ENCODE measurements at places on chromosomes 3 and 15.

DNA sequence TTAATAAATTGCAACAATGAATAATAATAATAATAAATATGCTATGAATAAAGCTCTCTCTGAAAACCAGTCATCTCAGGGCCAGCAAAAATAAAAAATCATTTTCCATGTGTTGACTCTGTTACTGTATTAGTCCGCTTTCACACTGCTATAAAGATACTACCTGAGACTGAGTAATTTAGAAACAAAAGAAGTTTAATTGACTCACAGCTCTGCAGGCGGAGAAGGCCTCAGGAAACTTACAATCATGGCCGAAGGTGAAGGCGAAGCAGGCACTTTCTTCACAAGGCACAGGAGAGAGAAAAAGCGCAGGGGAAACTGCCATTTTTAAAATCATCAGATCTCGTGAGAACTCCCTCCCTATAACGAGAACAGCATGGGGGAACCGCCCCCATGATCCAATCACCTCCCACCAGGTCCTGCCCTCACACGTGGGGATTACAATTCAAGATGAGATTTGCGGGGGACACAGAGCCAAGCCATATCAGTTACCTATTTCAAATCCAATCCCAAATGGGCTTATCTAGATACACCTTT is 224.1 kb downstream of the IGSF11 start:
- peaks cover 15% of the 10 kb centered on the region for H3K27me3 ChIP-seq
- H3K27ac ChIP-seq: no peak overlapping the region
- H3K36me3 ChIP-seq: no peaks in the 10 kb centered on the region
- no peak overlapping the region for H3K4me3 ChIP-seq
- H3K4me1 ChIP-seq: no peaks in the 10 kb centered on the region
- DNase-seq: no peak

GRCh38 chr3:121707531-121708273 is 41.8 kb downstream of the GOLGB1 start:
- H3K27me3 ChIP-seq: no peaks in the 10 kb centered on the region
- no peak overlapping the region for H3K27ac ChIP-seq
- DNase-seq: no peak
- H3K36me3 ChIP-seq: peaks cover 28% of the 10 kb centered on the region
- peaks cover 11% of the 10 kb centered on the region for H3K4me1 ChIP-seq

- peaks cover 20% of the 10 kb centered on the region for H3K4me1 ChIP-seq
- no peaks in the 10 kb centered on the region for H3K27me3 ChIP-seq
- H3K4me3 ChIP-seq: peak within 1 kb of the TSS; percentile 85
- H3K27ac ChIP-seq: peak within 1 kb of the TSS; percentile 92
Measured at GRCh38 chr15:78264304-78265136, at the start of gene DNAJA4. Gene DNAJA4, plus strand, starts transcription at chr15:78264562. Its CDS starts 202 bp downstream, at chr15:78264764.

GRCh38 chr3:174439331-174440252 is 419.5 kb upstream of the NAALADL2 start:
- H3K27ac ChIP-seq: no peak overlapping the region
- H3K4me1 ChIP-seq: peaks cover 5% of the 10 kb centered on the region
- peaks cover 12% of the 10 kb centered on the region for H3K27me3 ChIP-seq
- H3K4me3 ChIP-seq: no peak overlapping the region
- no peak for DNase-seq

DNA sequence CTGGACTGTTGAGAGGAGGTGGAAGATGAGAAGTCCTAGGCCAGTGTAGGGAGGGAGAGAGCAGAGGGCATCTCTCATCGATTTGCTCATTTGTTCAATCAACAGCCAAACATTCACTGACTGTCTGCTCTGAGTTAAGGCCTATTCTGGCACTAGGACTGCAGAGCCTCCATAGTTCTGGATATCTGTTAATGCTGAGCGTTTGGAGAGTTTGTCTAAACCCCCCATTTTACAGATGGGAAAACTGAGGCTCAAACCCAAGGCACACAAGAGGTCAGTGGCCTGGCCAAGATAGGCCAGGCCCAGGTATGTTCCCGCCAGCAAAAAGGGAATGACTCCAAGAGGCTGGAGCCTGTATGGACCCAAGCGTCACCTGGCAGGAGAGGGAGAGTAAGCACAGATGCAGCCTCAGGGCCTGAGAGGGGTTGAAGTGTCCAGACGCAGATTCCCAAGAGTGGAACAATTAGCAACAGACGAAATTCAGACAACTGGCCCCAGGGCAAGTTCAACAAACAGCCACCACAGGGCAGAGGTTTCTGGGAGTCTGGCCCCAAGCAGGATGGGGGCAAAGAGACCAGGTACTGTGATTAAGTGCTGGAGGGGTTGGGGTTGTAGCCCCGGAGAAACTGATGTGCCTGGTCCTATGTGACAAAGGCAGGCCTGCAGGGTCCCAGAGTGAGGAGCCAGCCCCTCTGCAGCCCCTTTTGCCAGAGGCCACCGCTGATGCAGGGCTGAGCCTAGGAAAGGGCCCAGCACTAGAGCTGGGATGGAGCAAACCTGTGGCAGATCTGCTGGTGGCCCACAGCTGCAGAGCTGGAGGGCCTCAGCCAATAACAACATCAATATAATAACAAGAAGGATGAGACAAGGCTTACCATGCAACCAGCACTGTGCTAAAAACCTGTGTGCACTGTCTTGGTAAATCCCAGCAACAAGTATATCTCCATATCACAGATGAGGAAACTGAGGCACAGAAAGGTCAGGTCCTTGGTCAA is 245.1 kb upstream of the TLE3 start:
- no peak overlapping the region for H3K27ac ChIP-seq
- peaks cover under 1% of the 10 kb centered on the region for H3K27me3 ChIP-seq
- H3K4me1 ChIP-seq: no peaks in the 10 kb centered on the region
- DNase-seq: no peak
- no peaks in the 10 kb centered on the region for H3K36me3 ChIP-seq

DNA sequence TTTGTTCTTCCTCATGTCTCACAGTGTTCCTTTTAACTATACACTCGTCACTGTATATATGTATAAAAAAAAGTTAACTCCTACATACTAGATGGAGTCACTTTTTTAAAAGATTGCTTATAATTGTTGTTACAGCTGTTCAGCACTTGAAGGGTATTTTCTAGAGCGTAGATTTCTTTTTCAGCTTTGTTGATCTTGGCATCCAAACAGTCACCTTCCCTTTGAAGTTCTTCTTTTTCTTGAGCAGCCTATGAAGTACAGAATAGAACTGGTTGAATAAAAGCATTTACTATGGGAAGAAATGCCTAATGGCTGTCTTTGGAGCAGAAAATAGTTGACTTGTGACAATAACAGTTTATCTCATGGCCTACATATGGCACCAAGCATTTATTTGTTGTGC is 17.8 kb downstream of the TTC14 start:
- DNase-seq: no peak
- H3K27me3 ChIP-seq: no peaks in the 10 kb centered on the region
- no peak overlapping the region for H3K27ac ChIP-seq
- H3K4me3 ChIP-seq: no peak overlapping the region
- peaks cover 2% of the 10 kb centered on the region for H3K36me3 ChIP-seq
- H3K4me1 ChIP-seq: peaks cover 24% of the 10 kb centered on the region

GRCh38 chr15:63893866-63894661 is 60.3 kb upstream of the HERC1 start:
- H3K4me3 ChIP-seq: peak overlapping the region; percentile 29
- peak overlapping the region; percentile 61 for H3K27ac ChIP-seq
- H3K27me3 ChIP-seq: no peaks in the 10 kb centered on the region
- H3K36me3 ChIP-seq: peaks cover 4% of the 10 kb centered on the region
- peaks cover 75% of the 10 kb centered on the region for H3K4me1 ChIP-seq

- H3K27ac ChIP-seq: no peak overlapping the region
- peaks cover 24% of the 10 kb centered on the region for H3K36me3 ChIP-seq
- DNase-seq: no peak
- no peak overlapping the region for H3K4me3 ChIP-seq
Measured at GRCh38 chr3:67517781-67518180, 136.6 kb downstream of the SUCLG2 start.

- no peaks in the 10 kb centered on the region for H3K36me3 ChIP-seq
- DNase-seq: no peak
- no peaks in the 10 kb centered on the region for H3K4me1 ChIP-seq
- no peaks in the 10 kb centered on the region for H3K27me3 ChIP-seq
Measured at GRCh38 chr15:99999282-100000070, 266.2 kb upstream of the LYSMD4 start.

DNA sequence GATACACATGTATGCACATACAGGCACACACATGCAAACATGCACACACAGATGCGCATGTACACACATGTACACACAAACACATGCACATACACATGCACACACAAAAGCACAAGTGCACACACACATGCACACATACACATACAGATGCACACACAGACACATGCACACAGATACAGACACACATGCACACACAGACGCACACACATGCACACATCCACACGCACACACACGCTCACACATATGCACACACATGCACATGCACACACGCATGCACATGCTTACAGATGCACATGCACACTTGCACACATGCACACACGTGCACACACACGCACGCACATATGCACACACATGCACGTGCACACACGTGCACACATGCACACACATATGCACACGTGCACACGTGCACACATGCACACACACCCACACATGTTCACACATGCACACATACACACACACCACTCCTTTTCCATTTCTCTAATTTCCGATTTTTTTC is 283.8 kb upstream of the FRG2C start:
- no peaks in the 10 kb centered on the region for H3K36me3 ChIP-seq
- H3K27me3 ChIP-seq: peaks cover under 1% of the 10 kb centered on the region
- no peak overlapping the region for H3K4me3 ChIP-seq
- no peaks in the 10 kb centered on the region for H3K4me1 ChIP-seq

DNA sequence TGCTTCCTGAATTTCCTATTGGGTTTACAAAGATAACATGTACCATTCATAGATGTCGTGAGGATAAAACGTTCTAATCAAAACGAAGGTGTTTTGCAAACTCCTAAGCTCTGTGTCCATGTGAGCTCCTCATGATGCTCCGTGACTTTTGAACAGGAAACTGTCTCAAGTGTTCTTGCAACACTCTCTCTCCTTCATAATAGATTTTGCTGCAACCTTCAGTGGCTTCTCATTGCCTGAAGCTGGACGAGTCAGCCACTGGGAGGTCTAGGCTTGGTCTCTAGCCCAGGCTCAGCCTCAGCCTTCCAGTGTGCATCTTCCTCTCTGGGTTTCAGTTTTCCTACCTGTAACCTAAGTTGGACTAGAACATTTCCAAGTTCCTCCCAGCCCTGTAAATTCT is 18.7 kb upstream of the BCL2A1 start:
- peaks cover 4% of the 10 kb centered on the region for H3K4me1 ChIP-seq
- no peak for DNase-seq
- H3K27me3 ChIP-seq: no peaks in the 10 kb centered on the region
- no peaks in the 10 kb centered on the region for H3K36me3 ChIP-seq

DNA sequence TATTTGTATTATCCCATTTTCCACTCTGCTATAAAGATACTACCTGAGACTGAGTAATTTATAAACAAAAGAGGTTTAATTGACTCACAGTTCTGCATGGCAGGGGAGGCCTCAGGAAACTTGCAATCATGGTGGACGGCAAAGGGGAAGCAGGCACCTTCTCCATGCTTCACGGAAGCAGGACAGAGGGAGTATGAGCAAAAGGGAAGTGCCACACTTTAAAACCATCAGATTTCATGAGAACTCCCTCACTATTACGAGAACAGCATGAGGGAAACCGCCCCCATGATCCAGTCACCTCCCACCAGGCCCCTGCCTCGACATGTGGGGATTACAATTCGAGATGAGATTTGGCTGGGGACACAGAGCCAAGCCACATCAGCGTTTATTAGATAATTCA is 172.8 kb downstream of the NR2F2 start:
- H3K27me3 ChIP-seq: peaks cover 10% of the 10 kb centered on the region
- H3K4me1 ChIP-seq: no peaks in the 10 kb centered on the region
- no peak overlapping the region for H3K4me3 ChIP-seq
- no peak overlapping the region for H3K27ac ChIP-seq
- DNase-seq: no peak
- no peaks in the 10 kb centered on the region for H3K36me3 ChIP-seq

DNA sequence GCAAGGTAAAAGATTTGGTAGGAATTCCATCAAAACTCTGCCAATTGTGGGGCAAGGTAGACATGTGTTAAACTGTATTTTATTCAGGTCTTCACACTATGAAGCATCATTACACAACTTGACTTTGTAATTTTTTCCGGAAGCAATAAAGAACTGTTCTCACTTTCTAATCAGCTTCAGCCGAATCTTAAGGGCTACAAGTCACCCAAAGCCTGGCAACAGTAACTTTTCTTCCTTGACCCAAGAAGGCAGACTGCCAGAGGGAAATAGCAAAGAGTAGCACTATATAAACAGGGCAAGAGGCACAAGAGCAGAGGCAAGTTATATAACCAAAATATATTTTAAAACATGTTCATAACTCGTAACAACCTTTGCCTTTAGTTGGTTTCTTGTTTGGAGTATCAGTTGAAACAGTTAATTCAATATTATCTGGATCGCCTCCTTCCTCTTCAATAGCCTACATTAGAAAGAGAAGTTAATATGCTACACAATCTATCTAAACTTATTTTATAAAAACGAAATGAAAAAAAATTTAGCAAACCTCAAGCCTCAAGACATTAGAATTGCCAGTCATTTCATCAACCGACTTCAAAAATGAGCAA is 1.4 kb downstream of the SLTM start:
- no peak for DNase-seq
- H3K27ac ChIP-seq: peak overlapping the region; percentile 98
- peaks cover 5% of the 10 kb centered on the region for H3K4me1 ChIP-seq
- peak overlapping the region; percentile 93 for H3K4me3 ChIP-seq

DNA sequence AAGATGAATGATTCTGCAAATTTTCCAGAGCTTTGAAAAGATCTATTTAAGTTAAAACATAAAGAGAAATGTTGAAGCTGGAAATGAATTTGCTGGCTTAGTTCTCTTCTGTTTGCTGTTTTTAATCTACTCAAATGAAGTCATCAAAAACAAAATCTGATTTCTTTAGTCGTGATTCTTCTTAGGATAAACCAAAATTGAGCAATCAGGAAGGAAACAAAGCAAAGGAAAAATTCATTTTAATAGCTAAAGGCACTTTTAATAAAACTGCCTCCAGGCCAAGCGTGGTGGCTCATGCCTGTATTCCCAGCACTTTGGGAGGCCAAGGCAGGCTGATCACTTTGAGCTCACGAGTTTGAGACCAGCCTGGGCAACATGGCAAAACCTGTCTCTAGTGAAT is 91.2 kb downstream of the DUT start:
- peaks cover 18% of the 10 kb centered on the region for H3K27me3 ChIP-seq
- H3K4me3 ChIP-seq: no peak overlapping the region
- H3K4me1 ChIP-seq: no peaks in the 10 kb centered on the region
- no peak for DNase-seq
- H3K36me3 ChIP-seq: no peaks in the 10 kb centered on the region
- no peak overlapping the region for H3K27ac ChIP-seq

- DNase-seq: no peak
- H3K4me1 ChIP-seq: peaks cover 11% of the 10 kb centered on the region
- no peak overlapping the region for H3K27ac ChIP-seq
- no peak overlapping the region for H3K4me3 ChIP-seq
- no peaks in the 10 kb centered on the region for H3K36me3 ChIP-seq
- no peaks in the 10 kb centered on the region for H3K27me3 ChIP-seq
Measured at GRCh38 chr15:25838191-25838870, 24.8 kb downstream of the ATP10A start.

All from central memory CD8-positive, alpha-beta T cell (primary cell).